NCI-H510A treated with DMSO at 0.1 percent for 48 hours (cell line): ENCODE measurements at places on chromosomes 12 and 14.

DNA sequence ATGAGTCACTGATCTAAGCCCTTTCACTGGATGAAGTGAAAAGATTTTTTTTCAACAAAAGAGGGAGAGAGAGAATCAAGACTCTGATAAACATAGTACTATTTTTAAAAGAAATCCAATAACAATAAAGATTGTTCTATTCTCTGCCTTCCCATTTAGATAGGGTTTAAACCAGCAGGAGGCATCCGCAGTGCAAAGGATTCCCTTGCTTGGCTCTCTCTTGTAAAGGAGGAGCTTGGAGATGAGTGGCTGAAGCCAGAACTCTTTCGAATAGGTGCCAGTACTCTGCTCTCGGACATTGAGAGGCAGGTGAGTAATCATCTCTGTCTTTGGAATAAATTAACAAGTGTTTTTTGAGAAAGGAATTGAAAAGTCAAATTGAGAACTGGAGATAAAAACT lies 124.9 kb downstream of the DERA start:
- peak; percentile 26 for DNase-seq

DNA sequence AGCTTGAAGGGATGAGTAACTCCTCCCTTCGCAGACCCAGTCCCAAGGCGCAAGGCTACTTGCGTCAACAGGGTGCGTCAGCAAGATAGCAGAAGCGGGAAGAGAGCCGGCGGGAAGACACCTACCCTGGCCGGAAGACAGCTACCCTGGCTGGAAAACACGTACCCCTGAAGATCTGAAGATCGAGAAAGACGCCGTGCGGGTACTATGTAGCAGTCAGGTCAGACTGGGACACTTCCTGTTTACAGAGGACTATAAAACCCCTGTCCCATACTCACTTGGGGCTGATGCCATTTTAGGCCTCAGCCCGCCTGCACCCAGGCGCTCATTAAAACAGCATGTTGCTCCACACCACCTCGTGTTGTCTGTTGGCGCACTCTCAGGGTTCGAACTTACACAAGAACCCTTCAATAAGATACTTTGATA lies 80.9 kb downstream of the ABCD2 start:
- no peak for DNase-seq

GRCh38 chr14:24392325-24393091 lies 6.3 kb upstream of the NYNRIN start:
- peak; percentile 84 for DNase-seq

DNA sequence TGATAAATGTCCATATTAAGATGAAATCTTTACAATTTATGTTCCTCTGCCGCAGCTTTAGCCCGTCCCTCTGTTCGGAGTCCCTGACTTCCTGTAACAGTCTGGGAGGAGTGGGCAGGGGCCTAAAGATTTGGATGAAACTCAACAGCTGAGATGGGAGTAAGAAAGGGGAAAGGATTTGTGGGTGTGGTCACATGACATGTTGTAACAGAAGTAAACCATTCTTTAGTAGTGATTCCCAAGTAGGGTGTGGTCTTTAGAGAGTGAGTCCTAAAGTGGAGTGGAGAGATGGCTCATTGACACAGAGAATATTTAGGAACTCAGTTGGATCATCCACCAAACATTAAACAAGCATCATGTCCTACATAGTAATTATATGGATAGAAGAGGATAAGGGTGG lies 12.9 kb downstream of the TMEM117 start:
- no peak for DNase-seq

GRCh38 chr12:59763835-59764234 lies 168.0 kb downstream of the SLC16A7 start:
- DNase-seq, result no peak

DNA sequence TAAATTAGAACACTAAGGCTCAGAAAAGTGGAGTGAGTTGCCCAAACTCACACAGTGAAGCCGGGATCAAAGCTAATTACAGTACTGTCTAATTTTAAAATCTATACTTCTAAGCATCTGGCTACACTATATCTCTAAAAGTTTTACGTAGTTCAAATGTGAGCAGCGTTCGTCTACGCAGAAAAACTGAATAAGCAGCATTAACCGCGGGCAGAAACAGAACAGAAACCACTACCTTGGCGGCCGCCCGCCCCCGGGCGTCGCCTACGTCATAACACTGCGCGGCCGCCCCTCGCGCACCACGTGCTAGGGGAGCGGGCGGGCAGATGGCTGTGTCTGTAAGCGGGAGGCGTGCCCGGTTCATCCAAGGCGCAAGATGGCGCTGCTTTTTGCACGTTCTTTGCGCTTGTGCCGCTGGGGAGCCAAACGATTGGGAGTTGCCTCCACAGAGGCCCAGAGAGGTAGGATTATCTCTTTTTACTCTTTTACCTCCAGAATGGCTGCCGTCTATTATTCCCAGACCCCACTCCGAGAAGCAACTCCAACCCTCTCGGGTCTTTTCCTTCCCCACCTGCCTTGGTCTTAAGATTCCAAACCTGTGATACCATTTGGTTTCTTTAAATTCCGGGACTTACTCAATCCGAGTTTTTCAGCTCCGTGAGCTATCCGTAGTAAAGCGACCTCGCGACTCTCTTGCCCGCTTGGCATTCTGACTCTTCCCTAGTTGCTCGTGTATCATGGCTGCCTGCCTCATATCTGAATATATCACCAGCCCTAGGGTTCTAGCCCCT lies at the start of gene SPRYD4:
SPRYD4 (plus strand) TSS at position 363 of the 791 bp plus-strand sequence; CDS start at position 377, 14 bp downstream.
- DNase-seq, result peak; percentile 91

- no peak for DNase-seq
These were observed 25.7 kb downstream of the ALKBH1 start for GRCh38 chr14:77682158-77682553.

GRCh38 chr12:117489671-117490070 lies 128.2 kb upstream of the NOS1 start:
- DNase-seq, result no peak

DNA sequence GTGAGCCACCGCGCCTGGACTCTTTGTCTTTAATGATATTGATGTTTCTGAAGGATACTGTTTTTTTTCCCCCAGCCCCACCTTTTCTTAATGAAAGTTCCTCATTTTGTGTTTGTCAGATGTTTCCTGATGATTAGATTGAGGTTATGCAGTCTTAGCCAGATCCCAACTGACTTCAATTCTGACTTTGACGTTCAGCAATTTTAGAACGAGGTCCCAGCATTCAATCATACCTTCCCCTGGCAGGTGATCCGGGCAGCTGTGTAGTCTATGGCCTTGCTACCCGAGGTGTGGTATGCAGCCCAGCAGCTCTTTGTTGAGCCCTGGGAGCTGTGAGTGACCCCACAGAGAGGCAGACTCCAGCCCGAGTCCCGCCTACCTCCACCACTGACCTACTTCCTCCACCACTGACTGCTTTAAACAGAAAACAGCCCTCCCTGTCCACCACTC lies 82.7 kb downstream of the LGMN start:
- DNase-seq, result no peak

DNA sequence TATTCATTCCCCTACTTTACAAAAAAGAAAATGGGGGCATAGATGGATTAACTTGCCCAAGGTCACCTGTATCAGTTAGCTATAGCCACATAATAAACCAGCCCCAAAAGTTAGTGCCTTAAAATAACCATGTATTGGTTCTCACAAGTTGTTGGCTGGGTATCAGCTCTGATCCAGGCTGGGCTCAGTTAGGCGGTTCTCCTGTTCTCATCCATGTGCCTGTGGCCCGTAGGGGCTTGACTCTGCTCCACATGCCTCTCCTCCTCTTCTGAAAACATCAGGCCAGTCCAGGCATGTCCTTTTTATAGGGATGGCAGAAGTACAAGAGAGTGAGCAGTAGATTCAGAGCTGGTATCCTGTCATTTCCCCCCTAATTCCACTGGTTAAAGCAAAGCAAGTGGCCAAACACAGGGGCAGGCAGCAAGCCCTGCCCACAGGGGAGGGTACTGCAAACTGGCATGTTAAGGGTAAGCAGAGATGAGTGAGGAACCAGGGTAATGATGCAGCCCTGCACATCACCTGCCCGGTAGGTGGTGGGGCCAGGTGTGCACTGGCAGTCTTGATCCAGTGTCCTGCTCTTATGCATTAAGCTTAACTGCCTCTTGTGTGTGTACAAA lies 47.9 kb upstream of the TUNAR start:
- DNase-seq, result peak; percentile 12

DNA sequence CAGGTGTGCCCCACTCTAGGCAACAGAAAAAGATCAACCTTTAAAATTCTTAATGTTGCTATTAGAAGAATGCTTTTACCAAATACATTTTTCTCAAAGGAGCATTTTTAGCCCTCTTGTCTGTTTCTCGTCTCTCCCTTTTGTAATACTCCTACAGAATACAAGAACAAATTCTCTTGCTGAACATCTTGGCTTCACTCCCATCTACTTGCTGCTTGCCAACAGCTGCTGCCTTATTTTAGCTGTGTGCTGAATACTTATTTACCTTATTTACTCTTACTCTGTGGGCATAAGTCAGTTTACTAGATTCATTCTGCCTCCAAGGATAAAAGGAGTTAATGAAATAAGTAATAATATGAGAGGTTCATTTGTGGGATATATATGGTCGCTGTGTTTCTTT lies 70.8 kb downstream of the POLR3B start:
- DNase-seq, result no peak

GRCh38 chr14:69471916-69472315 lies 12.6 kb upstream of the PLEKHD1 start:
- DNase-seq, result no peak

DNA sequence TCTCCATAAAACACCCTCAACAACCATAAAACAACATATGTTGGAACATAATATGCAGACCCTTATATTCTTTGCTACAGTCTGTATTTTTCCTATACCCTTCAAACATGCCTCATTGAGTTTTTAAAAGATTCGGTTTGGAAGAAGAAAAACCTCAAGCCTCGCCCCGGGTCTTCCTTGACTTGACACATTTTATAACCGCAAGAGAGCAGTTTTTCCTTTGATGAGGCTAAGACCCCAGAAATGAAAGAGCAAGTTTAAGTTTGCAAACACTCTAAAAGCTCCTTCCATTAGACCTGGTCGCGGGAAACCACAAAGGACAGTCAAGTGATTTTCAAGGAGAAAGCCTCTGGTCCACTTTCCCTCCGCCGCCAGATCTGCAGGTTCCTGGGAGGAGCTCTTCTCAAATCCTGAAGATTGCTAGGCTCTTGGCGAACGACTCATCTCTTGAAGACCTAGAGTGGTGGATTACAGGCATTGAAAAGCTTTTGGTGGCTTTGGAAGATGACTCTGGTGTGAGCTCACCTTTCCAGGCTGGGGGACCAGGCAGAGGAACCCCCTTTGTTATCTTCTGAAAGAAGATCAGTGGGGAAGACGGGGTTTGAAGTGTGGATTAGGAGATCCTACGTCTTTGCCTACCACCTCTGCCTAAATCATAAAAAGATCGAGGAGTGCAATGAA lies at the start of gene ASCL4:
ASCL4 (plus strand) TSS at position 356 of the 681 bp plus-strand sequence. CDS start 515 bp downstream, outside the sequence.
- no peak for DNase-seq

DNA sequence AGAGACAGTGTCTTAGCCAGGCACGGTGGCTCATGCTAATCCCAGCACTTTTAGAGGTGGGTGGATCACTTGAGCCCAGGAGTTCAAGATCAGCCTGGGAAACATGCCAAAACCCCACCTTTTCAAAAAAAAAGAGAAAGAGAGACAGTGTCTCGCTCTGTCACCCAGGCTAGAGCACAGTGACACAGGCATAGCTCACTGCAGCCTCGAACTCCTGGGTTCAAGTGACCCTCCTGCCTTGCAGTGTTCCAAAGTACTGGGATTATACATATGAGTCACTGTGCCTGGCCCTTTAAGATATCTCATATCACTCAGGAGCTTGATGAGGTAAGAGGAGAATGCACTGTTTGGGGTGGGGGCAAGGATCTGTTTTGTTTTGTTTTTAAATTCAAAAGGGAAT lies 48.1 kb upstream of the LTBP2 start:
- no peak for DNase-seq

- no peak for DNase-seq
These were observed 11.0 kb downstream of the CBLN3 start for GRCh38 chr14:24418492-24418873.

GRCh38 chr12:122845865-122846621 lies 10.8 kb downstream of the HIP1R start:
- peak; percentile 69 for DNase-seq

GRCh38 chr14:54867011-54867410 lies 35.6 kb downstream of the GCH1 start:
- no peak for DNase-seq

DNA sequence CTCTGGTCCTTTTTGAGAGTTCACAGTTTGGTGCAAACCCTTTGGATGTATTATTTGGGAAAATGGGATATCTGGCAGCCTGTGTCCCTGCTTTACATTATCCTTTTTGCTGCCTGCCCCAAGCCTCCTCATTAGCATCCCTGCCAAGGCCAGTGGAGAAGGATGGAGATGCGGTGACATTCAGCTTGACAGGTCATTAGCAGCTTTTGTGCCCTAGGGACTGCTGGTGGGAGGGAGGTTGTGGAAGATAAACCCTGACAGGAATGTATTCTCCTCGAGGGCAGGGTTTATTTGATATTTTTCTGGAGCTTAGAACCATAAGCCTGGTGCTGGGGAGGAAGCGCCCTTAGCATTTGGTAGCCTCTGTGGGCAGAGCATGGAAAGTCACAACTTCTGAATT lies 49.3 kb downstream of the PTPN11 start:
- DNase-seq, result no peak

DNA sequence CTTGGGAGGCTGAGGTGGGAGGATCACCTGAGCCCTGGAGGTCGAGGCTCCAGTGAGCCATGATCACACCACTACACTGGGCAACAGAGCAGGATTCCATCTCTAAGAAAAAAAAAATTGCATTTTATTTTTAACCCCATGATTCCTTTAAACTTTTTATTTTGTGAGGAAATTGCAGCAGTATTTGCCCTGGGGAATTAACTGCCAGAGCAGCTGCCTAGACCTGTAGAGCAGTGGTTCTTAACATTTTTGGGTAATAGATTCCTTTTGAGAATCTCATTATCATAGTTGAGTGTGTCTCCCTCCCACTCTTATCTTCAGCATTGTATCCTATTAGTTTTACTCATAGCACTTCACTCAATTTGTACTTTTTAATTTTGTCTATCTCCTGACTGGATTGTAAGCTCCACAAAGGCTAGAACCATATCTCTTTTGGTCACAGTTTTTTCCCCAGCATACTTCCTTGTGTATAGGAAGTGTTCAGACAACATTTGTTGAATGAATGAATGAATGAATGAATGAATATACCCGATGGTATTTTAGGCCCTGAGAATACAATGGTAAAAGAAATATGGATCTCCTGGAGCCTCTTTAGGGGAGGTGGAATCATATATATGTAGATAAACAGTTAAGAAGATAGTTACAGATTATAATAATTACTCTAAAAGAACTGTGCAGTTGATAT lies 40.6 kb downstream of the BRMS1L start:
- DNase-seq, result no peak

GRCh38 chr14:93464271-93464670 lies 33.5 kb downstream of the UNC79 start:
- no peak for DNase-seq
